GM18507 (cell line): ENCODE measurements at places on chromosomes 11 and 22.
A peak's percentile ranks its signal among the peaks of the same experiment; 100 is the strongest.

DNA sequence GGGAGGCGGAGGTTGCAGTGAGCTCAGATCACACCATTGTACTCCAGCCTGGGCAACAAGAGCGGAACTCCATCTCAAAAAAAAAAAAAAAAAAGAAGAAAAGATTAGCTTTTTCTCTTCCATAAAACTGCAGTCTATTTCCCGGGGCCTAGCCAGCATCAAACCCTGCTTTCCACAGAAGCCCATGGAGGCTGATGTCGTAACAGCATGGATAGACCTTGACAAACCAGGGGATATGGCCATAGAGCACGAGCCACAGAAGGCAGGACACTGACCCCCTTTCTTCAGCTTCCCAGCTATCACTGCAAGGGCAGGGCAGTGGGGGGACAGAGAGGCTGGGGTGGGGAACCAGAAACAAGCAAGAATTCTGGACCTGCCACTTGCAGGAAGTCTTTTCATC is 21.5 kb downstream of the HPS4 start:
- DNase-seq = no peak

- peak; percentile 32 for DNase-seq
These were observed 217.4 kb downstream of the SBF2 start for GRCh38 chr11:10076458-10077141.

DNA sequence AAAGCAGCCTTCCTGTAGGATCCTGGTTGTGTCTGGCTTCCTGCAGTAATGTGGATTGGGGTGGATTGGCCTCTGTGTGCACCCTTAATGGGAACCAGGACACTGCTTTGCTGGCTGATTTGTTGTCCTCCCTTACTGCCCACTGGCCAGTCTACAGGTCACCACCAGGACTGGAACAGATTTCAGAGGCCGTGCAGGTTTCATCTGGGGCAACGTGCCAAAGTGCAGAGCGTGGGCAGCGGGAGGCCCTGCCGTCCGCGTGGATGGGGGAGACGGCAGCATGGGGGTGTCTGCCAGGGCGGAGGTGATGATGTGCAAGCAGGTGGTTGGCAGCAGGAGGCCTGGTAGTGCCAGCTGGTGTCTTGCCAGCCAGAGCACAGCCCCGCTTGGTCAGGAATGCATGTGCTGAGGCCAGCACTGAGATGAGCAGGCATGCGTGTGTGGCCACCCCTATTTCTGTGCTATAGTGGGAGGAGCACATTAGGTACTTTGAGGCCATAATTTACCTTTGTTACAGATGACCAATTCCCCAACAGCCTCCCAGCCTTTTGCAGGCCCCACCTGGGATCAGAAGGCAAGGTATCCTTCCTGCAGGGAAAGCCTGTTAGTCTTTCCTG is 24.3 kb downstream of the BCR start:
- DNase-seq = no peak

GRCh38 chr22:30429887-30430286 is 4.3 kb downstream of the MTFP1 start:
- no peak for DNase-seq

GRCh38 chr11:102630598-102631448 is 5.7 kb upstream of the MMP20 start:
- no peak for DNase-seq

- no peak for DNase-seq
These were observed 593 bp downstream of the SSH3 start for GRCh38 chr11:67303835-67304411.

- no peak for DNase-seq
These were observed 4.6 kb downstream of the PLAAT2 start for GRCh38 chr11:63558459-63559157.

DNA sequence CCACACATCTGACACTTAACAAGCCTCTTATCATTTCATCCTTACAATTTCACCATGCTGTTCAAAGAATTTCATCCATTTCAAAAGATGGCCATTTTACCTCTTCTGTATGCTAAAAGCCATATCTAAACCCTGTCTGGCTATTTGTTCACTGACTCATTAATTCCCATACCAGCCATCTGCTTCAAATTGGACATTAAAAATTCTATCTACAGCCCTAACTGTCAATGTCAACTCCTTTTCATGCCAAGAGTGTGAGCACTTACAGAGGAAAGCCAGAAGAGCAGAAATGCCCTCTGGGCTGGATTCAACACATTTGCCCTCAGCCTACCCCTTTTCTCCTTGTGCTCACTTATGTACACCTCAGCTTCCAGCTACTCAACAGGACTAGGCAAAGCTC is 59.2 kb downstream of the SYTL2 start:
- DNase-seq = no peak

DNA sequence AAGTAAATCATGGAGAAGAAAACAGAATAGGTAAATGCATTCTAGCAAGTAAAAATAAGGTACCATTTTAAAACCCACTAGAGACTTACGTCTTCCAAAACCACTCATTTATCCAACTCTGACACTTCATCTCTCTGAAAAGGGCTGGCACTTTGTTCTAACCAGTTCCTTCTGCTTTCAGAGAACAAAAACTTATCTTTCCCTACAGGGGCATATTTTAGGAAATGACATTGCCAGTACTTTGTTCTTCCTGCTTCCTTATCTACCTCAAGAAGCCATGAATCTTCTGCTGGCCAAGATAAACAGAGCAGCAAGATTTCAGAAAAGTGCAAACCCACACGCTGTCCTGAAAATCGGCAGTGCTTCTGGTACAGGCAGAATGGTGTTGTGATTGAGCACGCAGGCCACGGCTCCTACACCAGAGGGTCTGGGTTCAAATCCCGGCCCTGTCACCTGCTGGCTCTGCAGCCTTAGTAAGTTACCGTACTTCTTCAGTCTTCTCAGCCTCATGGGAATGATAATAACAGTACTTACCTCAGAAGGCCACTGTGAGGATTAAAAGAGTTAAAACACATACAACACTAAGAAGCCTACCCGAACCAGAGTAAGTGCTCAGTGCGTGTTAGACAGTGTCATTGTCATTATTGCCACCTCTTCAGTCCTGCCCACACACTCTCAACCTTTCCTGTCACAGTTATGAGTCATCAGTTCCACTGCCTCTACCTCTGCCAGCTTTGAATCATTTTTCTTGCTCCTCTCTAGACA is 11.0 kb downstream of the MPZL3 start:
- DNase-seq = peak; percentile 38

DNA sequence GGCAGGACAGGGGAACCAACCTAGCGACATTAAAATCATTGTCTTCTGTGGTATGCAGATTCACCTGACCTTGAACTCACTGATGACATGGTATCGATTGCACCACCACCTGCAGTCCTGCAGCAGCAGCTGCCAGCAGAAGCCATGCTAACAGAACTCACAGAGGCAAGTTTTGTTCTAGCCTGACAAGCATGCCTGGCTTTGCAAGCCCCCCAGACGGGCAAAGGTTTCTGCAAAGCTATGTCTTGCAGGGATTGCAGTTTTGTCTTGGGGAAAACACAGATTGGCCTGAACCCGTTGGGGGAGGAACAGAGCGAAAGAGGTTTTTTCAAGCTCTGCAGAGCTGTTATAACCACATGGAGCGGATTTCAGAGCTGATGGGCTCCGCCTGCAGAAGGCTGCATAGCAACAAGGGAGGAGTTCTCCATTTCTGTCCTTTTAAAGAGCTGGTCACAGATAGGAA is 221.0 kb downstream of the HIPK3 start:
- no peak for DNase-seq

- no peak for DNase-seq
These were observed 61.8 kb downstream of the SGSM3 start for GRCh38 chr22:40432157-40432556.

DNA sequence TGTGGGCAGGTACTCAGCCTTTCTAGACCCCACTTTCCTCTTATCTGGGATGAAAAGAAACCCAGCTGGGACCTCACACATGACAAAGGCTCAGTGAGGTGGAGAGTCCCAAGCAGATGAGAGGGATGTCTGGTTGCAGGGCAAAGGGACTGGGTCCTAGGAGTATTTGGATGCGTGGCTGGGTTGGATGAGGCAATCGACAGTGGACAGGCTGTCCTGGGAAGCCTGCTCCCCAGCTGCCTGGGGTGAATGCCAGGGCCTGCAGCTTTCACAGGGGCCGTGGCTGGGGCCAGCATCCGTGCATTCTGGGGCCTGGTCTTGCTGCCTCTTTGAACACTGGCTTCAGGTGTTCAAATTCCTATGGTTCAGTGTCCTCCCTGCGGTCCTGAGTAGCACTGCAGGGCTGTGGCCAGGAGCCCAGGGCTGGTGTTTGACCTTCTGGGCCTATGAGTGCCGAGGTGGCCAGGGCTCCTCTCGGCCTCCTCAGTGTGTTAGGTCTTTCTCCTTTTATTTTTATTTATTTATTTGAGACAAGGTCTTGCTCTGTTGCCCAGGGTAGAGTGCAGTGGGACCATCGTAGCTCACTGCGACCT is 65.3 kb downstream of the MCM5 start:
- no peak for DNase-seq

- DNase-seq = no peak
These were observed 24.1 kb upstream of the ZDHHC13 start for GRCh38 chr11:19092850-19093249.

GRCh38 chr11:92750794-92751193 is 218.7 kb upstream of the MTNR1B start:
- DNase-seq = no peak

DNA sequence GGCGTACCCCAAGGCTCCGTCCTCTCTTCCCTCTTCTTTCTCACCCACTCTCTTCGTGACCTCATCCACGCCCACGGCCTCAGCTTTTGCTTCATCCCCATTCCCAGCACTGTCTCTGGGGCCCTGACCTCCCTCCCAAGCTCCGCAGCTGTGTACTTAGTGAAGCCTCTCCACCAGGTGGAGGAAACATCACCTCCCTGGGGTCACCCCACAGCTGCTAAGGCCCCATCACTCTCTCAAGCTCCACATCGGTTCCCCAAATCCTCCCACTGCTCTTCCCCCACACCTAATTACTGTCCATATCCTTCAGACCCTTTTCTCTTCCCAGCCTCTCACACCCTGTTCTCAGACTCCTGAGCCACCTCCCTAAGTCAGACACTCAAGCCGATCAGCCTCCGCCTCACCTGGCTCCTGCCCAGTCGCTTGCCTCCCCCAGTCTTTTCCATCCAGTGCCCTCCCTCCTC is 7.9 kb upstream of the SYT7 start:
- DNase-seq = no peak

- no peak for DNase-seq
These were observed 82.5 kb upstream of the DDI1 start for GRCh38 chr11:103953797-103954486.

GRCh38 chr22:38086001-38086845 is 2.2 kb upstream of the SLC16A8 start:
- no peak for DNase-seq

GRCh38 chr11:116864531-116864930 is 27.1 kb upstream of the APOA1 start:
- DNase-seq = no peak

DNA sequence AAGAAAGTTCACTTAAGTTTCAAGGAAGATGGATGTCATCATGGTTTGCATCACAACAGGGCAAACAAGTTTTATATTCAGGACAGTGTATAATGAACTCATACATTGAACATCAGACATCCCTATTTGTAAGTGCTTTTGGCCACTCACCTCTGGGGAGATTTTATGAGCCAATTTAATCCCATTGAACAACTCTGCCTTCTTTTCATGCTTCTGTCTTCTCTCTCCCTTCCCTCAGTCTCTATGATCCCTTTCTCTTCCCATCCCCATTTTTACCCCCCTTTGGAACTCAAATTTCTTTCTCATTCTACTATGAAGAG is 234.3 kb upstream of the POU2AF2 start:
- no peak for DNase-seq

GRCh38 chr11:17730608-17731462 is 3.7 kb upstream of the KCNC1 start:
- peak; percentile 66 for DNase-seq

- peak; percentile 60 for DNase-seq
These were observed 7.3 kb upstream of the NCF4 start for GRCh38 chr22:36853407-36854099.

DNA sequence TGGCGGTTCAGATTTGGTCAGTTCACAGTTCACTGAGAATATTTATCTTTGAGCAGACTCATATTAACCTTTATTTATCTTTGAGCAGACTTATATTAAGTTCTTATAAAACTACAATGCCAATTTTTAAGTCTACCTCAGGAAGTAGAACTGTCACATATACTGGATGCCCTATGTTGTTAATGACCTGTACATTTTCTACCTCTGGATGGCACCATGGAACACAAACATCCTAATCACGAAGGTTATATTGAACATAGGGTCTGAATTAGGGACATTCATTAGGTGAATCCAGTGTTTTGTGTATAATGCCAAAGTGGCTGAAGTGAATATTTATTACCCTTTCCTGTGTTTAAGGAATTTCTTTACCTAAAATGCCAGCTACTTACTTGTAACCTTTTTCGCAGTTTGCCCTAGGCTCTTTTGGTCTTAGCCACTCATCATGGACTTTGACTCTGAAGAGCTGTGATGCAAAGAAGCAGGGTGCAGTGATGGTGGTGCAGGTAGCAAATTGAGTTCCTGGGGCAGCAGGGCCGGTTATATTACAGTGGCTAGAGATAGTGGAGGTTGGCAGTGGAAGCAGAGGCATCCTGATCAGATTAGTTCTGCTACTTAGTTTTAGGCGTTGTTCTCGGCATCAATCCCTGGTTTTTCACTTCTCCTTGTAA is 71.8 kb downstream of the STIM1 start:
- DNase-seq = no peak

- DNase-seq = no peak
These were observed 63.5 kb upstream of the CSNK2A3 start for GRCh38 chr11:11416502-11416901.

- no peak for DNase-seq
These were observed 79.0 kb downstream of the AASDHPPT start for GRCh38 chr11:106156290-106156937.

DNA sequence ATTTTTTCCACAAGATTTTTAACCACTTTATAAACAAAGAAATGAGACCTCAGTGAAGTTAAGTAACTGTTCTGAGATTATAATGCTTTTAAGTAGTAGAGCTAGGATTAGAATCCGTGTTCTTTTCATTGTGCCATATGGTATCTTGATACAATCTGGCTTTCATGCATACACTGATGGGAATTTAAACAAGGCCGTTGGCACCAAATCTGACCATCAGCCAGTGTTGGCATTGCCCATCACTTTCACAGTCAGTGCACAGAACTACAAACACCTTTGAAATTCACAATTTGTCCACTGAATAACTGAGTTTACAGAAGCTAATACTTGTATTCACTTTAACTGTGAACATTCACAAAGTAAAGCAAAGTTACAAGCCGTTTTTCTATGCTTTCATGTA is 1228.0 kb downstream of the TBC1D22A start:
- DNase-seq = no peak

- no peak for DNase-seq
These were observed 414.3 kb downstream of the AASDHPPT start for GRCh38 chr11:106491751-106492150.

GRCh38 chr11:1566381-1567051 is 5.6 kb downstream of the DUSP8 start:
- no peak for DNase-seq

DNA sequence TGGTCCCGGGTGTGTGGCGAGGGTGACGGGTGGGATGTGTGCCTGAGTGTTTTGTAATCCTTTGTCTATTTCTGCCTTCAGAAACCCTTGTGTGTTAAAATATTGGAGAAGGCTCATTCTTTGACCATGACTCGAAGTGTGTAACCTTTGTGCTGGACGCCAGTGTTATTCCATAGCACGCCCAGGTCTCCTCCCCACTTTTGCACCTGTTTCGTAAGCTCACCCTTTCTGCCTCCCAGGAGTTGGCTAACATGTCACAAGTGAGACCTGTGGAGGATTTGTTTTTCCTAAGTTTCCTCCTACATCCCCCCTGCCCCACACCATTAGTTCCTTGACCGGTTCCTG is 382 bp downstream of the C11orf54 start:
- DNase-seq = no peak

GRCh38 chr11:35302398-35302797 is 117.0 kb downstream of the SLC1A2 start:
- no peak for DNase-seq

GRCh38 chr11:60469723-60470122 is 14.1 kb downstream of the MS4A1 start:
- no peak for DNase-seq
